Stimulated activated CD4-positive, alpha-beta T cell treated with anti-CD3 and anti-CD28 coated beads, Interleukin-1b, Interleukin-23, amount 100 ng/mL, for 1 hour (primary cell): ENCODE measurements at places on chromosomes 6 and 20.

DNA sequence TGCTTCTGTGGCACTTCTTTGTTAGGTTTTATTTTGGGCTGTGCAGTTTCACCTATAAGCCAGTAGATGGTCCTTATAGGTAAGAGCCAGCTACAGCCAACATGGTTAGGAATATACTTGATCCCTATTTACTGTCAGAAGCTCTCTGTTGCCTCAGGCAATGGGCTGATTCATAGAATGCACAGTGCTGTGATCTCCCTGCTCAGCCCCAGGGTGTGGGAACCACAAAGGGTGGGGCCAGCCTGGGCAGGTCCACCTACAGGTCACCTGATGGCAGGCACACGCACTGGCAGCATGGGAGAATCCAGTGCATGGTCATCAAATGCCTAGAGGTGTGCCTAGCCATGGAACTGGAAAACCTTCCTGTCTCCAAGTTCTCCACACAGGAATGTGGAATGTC, 191.9 kb downstream of the MOXD1 start:
- DNase-seq: no peak

DNA sequence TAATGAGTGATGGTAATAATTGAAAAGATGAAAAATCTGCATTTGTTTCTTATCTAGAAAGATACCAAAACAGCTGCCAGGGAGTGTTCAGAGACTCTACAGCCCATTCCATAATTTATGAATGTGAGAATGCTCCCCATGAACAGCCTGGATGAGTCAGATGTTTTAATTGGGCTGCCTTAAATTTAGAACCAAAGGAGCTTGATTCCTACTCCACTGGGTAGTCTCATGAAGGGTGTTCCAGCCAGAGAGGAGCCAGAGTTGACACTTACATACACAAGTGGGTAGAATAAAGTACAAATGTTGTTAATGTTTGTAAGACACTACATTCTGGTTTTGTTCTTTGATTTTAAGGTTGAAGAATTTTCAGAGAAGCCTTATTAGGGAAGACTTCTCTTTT, 158.7 kb upstream of the PRND start:
- no peak for DNase-seq

- DNase-seq: no peak
Observed at GRCh38 chr6:97288188-97288587, 5.2 kb upstream of the MMS22L start.

DNA sequence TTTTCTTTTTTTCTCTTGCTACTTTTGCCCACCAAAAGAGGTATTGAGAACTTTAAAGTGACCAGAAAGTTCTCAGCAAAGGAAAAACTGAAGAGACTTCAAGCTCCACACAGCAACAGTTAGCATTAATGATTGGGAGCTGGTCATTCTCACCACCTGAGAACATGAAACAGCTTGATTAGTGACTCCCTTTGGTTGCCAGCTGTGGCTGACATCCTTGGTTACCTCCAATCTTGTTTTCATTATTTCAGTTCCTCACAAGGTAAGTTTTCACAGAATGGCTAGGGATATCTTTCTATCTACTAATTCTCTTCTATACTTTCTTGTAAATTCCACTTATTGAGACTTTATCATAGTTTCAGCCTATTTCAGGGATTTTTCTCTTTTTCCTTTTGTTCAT, 427.9 kb downstream of the QKI start:
- DNase-seq: no peak

DNA sequence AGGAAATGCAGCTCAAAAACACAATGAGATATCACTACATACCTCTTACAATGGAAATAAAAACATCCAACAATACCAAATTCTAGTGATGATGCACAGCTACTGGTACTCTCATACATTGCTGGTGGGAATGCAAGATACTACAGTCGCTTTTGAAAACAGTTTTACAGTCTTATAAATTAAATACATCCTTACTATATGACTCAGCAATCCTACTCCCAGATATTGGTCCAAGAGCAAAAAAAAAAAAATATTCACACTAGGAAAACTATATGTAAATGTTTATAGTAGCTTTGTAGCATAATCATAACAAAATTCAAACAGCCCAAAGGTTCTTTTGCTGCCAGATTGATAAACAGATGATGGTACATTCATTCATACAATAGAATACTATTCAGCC, 217.4 kb upstream of the FAM83B start:
- no peak for DNase-seq

- DNase-seq: no peak
Observed at GRCh38 chr6:170209354-170210025, 81.4 kb downstream of the DLL1 start.

DNA sequence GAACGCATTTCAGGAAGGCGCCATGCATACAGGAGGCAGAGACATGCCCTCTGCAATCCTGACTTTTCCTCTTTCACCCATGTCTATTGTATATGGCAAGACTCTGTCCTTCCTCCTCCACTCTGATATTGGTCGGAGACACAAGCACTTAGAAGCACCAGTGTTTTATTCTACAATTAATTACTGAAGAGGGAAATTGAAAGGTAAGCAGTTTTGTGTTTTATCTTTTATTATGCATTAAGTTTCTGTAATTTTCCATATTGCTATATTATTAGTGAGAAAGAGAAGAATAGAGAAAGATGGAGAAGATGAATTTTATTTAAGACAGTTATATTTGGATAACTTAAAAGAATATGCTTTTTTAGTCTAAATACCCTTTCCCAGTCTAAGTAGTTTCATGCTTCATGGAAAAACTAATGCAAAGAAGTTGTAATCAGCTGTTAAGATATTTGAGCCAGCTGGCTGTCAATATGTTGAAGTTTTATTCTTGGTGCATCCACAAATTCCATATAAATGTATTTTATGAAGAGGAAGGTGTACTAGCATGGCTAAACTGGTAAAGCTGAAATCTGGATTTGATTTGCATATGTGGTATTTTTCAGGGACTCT, 13.6 kb downstream of the ARID1B start:
- no peak for DNase-seq
